Stimulated activated memory B cell treated with anti-CD40 and anti-IgM and Interleukin-4, amounts not matched to agents 10 μg/mL and 1 μg/mL and 100 μg/mL, for 72 hours (primary cell): ENCODE measurements at places on chromosomes 2 and 18.

- no peak for ATAC-seq
Observed at GRCh38 chr2:38981670-38982357, 92.1 kb downstream of the ARHGEF33 start.

DNA sequence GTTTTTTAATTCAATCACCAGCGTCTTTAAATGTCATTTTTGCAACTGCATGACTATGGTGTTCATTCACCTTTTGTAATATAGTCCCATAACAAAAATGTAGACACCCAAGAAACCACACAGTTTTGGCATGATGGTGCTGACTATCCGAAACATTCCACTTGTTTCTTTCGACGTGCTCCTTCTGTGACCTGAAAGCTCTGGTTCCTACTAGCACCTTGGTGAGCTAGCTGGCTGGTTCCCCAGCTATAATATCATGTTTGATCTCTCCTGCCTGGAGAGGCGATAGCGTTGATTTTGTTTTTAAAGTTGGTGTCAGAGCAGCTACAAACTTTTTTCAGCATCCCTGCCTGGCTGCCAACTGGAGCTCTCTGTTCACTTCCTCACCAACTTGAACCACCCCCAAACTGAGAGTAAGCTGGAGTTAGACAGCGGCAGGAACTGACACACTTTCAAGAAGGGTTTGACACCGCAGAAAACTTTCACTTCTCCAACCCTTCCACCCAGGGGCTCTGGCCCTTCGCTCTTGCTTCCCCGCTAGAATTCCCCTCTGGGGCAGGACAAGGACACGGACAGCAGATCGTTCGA, 1.1 kb downstream of the ATAD2B start:
- ATAC-seq, result peak; percentile 85

DNA sequence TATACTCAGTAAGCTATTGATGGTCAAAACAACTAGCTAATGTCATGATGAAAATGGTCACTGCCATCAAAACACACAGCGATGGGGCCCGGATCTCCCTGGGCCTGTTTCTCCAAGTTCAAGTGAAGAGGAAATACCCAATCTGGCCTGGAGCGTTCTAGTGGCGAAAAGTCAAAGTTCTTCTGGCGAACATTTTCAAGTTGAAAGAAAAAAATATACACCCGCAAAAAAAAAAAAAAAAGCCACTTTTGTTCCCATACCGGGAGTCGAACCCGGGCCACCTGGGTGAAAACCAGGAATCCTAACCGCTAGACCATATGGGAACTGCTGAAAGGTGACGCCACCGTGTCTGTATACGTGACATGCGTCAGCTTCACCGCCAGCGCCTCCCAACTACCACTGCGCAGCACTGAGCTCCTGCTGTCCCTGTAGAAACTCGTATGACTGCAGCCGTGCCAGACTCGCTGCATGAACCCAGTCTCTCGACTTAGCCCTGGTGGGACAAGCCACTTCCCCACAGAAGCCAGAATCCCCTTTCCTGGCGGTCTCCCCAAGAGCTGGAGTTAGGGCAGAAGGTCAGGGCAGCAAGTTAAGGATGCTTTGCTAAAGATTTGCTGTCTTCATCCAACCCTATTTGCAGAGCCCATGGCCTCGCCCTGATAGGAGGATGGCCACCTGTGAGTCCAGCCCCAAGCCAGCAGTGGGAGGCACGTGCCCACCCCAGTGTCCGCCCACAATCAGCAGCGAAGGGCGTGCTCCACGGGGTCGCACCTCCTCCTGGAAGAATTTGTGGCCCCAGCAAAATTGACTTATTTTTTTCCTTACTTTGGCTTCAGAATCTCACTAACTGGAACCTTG, 5.6 kb upstream of the IMP4 start:
- ATAC-seq, result no peak

- ATAC-seq, result no peak
Observed at GRCh38 chr2:4499316-4500030, 796.1 kb downstream of the DCDC2C start.

DNA sequence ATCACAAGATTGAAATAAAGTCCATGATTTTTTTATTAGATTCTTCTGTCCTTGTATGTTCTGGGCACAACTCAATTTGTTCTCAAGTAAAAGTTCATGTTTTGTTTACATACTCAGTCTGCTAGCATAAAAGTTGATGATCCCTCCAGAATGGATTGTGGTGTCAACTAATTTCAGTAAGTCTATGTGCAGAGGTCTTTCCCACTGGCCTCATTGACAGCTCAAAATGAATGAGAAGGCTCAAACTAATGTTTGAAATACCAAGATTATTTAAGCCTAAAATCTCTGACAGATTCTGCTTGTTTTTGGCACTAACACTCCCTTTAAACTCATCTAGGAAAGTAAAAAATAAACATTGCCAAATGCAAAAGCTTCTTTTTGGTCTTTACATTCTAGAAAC, 561.2 kb upstream of the CNTNAP5 start:
- ATAC-seq, result no peak

DNA sequence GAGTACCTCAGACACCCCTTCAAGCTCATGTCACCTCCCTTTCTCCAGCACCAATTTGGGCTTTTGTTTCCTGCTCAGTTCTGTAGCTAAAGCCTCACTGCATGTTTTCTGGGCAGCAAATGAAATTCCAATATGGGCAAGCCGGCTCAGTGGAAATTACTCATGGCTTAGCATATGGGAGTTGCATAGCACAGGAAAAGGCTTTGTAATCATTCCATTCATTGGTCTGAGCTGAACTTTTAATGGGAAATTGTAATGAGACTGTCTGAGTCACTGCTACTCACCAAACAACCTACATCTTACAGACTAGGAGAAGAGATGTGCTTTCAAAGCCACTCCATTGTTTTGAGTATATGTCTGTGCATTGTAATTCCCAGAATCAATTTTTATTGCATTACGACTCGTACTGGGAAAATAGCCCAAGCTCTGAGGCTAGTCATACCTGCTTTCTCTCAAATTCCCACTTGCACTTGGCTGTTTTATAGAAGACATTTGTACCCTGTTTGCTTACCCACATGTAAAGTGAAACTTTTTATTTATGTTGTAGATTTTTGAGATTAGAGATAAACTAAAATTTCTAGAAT, 139.5 kb upstream of the LRATD1 start:
- ATAC-seq, result no peak
